ENCODE measurements at places on chromosomes 13 and 19.

DNA sequence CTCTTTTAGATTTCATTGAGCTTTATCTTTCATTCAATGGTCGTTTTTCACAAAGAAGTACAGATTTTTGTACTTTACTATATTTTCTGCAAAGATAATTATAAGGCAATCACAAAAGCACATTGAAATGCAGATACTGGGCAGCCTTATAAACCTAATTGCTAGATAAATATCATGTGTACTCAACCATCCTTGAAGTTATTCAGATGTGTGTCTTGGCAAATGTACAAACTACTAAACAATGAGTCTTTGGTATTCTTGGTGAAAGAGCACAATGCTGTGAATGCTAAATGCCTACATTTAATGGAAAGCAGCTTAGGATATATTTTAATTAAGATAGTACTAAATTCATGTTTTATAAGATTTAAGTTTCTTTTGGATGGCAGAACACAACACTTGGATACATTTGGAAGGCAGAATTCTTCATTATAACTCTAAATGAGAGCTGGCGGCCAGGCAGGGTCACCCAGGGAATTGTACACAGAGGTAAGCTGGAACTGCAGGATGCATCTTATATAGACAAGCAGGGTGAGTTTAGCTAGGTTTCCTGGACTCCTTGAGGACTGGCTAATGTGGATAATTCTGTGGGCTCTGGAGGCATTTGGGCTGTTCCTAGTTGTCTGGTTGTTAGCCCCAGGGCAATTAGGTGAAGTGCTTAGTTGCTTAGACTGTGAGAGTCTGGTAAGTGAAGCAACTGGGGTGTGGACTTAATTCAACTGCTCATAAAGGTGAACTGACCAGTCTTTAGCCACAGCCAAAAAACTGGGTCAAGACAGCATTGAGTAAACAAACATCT, 286.6 kb downstream of the PCDH20 start:
- no peak for DNase-seq

DNA sequence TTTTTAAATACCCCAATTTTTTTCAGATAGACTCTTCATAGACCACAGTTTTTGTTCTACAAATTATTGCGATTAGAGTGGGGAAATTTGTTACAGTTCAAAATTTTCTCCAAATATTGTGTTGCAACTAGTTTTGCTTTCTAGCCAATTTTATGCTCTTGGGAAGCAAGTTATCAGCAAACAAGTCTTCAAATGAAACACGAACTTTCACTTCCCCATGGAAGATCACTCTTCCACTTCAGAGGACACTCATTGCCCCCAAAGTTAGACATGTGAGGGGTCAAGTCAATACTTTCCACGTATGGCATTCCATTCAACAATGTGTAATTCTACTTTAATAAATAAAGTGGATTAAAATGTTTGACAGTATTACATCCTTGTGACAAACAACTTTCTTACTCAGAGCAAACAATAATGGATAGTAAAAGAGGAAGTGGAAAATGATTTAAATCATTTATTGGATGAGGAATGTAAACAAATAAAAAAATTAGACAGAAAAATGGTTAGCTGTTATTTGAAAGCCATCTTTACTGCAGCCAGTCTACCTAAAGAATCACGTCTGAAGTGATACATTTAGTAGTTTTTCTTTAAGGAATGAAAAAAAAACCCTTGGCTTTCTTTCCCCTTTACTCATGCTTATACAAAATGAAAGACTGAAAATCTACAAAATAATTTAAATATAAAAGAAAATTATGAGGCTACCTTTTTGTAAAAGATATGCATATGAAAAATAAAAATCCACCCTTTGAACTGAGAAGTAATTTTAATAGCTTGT, 41.2 kb upstream of the TNFSF11 start:
- DNase-seq = no peak

GRCh38 chr19:4744451-4745174, 21.0 kb upstream of the DPP9 start:
- no peak for DNase-seq

DNA sequence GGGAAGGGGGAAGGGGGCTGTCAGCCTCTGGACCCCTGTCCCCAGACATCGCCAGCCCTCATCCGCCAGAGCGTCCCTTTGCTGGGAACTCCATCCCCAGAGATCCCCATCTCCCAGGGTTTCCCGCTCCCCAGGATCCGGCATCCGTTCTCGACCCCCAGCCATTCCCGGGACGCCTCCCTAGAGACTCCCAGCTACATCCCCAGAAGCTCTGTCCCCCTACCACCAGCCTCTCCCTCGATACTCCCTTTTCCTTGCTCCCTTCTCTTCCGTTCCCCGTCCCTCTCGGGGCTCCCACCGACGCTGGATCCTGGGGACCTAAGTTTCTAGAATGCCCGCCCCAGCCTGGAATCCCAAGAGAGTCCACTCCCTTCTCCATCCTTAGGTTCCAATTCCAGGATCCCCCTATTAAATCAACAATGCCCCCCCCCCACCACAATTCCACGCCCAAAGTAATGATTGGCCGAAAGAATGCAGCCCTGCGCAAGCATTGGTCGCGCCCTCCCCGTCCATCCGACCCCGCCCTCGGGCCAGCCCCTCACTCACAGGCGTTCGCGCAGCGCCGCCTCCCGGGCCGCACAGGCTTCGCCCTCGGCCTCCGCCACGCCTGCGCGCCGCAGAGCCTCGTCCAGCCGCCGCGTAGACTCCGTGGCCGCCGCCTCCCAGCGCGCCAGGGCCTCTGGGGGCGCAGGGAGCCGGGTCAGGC, 3.2 kb downstream of the CCDC194 start:
- DNase-seq = peak; percentile 94

GRCh38 chr19:30077851-30078355, 135.9 kb downstream of the URI1 start:
- no peak for DNase-seq
